ENCODE measurements at places on chromosomes 7 and 10. TPM values are rescaled to one million over a fixed set of nuclear protein-coding genes. Genes with fewer than 3 reads are reported as not detected.

LIPK gene
- not detected for polyA plus RNA-seq

DNA sequence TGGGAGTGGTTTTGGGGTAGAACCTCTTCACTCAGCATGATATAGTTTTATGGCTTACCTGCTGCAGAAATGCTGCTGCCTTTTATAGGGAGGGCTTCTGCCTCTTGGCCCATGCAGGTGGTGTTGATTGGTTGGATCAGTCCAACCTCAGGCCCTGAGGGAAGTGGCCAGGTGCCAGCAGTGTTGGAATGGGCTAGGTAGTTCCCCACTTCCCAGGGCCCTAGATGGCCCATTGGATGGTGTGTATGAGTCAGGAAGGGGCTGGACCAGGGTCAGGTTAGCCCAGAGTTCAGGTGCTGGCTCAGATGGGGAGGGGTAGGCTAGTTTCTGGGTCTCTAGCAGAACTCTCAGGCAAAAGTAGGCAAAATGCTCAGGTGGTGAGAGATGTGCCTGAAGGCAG is 455.5 kb downstream of the CCSER2 start:
- no peak for DNase-seq

- DNase-seq = no peak
These were observed 159.2 kb downstream of the NEURL1 start for GRCh38 chr10:103652599-103653281.

ANXA8L1 gene
- polyA plus RNA-seq = 0.07 TPM

DNA sequence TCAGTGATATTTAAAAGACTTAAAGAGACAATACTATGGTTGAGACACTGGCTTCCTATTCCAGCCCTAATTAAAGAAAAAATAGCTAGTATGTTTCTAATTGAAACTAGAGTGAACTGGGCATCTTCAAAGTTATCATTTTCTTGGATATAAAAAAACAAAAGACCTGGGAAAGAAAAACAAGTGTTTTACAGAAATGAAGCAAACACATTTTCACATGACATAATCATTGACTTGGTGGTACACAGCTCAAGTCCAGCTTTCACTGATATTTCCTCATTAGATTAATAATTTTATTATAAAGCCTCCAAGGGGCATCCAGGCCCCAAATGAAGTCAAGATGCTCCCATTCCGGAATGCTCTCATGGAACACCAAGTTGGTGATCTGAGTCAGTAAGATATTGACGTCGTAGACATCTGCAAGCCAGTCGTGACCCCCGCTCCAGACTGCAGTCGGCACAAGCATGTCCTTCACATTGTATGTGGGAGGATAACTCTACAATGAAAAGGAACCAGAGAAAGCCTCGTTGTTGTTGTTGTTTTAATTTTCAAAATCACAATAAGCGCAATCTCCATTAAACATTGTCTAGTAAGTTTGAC is 7.5 kb upstream of the CH25H start:
- DNase-seq = no peak

DNA sequence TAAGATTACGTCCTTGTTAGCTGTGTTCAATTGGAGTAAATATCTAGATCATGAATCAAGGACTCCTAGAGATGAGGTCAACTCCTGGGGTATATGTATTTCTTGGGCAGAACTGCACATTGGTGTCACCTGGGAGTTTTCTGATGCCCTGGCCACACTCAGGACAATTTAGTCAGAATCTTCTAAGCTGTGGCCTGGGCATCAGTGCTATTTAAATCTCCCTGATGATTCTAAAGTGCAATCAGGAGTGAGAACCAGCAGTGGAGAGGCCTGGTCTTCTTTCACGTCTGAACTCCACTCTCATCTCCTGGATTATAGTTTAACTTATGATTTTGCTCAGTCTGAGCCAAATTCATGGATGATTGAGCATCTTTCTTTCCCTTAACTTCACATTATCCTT is 218.0 kb downstream of the BMPER start:
- DNase-seq = no peak

DNA sequence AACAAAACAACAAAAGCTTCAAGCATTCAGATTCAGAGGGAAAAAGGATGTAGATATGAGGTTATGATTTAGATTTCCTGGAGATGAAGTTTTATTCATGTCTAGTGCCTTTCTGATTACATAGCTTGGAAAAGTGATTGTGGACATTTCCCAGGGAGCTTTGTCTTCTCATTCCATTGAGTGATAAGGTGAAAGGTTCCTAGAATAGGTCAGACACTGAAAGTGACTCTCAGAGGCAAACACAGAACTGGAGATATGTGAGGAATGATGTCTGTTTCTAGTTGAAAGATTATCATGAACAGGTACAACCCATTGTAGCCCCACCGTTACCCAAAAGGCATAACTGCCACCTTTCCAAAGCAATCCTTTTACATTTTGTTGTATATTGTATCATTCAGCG is 179.5 kb downstream of the CDCA7L start:
- no peak for DNase-seq

DNA sequence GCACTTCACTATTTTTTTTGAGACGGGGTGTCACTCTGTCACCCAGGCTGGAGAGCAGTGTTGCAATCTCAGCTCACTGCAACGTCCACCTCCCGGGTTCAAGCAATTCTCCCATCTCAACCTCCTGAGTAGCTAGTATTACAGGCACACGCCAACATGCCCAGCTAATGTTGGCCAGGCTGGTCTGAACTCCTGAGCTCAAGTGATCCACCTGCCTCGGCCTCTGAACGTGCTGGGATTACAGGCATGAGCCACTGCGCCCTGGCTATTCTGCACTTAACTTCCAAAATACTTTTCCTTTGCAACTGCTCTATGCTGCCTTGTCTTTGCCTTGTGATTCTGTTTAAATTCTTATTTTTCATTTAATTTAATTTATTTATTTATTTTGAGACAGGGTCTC is 67.0 kb upstream of the ZNF479 start:
- no peak for DNase-seq

- no peak for DNase-seq
These were observed 167.7 kb downstream of the MAGI2 start for GRCh38 chr7:79285756-79286155.

TMEM273 gene
- polyA plus RNA-seq = 3.3 TPM

DNA sequence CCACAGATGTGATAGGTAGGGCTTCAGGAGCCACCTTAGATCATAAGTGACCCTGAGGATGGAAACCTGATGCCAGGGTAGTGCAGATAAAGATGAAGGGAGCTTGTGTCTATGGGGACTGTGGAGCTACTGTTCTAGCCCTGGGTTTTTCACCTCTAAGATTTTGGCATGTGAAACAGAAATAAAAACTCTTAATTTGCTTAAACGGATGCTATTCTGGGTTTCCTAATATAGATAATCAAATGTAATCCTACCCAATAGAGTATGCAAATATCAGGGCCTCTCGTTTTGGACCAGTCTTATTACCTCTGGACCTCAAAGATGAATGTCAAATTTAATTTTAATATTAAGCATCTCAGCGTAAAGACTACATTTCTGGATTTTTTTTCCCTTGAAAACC is 49.3 kb downstream of the ABCB4 start:
- no peak for DNase-seq

DENND2A gene
- 37.1 TPM for polyA plus RNA-seq

PNLIPRP2 gene
- not detected for polyA plus RNA-seq

DNA sequence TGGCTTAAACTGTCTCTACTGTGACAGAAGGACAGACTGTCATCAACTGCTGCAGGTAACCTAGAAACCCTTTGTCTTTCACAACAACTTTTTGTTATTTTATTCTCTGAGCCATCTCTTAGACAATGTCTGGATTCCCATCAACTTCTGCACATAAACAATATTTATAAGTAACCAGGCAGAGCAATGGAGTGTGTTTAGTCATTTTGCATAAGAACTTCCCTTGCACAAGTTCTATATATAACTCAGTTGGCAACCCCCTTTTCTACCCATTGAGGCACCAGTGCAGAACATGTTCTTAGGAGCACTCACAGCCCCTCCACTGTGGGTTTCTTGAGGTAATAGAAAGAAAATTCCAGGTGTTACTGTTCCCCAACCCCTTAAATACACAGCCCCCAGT is 65.0 kb upstream of the IL6 start:
- no peak for DNase-seq

DYDC1 gene
- polyA plus RNA-seq = 0.49 TPM

COL17A1 gene
- 0.29 TPM for polyA plus RNA-seq

DNA sequence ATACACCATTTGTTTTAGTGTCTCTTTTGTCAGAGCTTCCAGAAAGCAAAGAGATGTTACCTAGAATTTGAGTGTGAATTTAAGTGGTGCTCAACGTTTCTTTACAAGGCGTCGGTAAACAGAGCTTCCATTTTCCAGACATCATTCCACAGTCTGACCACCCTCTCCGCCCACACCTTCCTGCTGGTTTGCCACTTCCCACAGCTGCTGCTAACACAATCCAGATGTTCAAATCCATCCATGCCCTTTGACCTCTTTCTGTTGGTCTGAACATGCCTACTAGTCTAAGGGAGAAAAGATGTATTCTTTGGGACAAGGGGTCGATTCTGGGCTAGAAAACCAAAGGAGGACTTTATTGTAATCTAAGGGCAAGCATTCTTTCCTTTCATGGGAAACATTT is 86.1 kb downstream of the FAM107B start:
- no peak for DNase-seq

- no peak for DNase-seq
These were observed 10.1 kb downstream of the FOXL3 start for GRCh38 chr7:300048-300447.

IL6 gene
- polyA plus RNA-seq = not detected

GRCh38 chr7:150738092-150738491 is 874 bp downstream of the GIMAP5 start:
- DNase-seq = no peak

DNA sequence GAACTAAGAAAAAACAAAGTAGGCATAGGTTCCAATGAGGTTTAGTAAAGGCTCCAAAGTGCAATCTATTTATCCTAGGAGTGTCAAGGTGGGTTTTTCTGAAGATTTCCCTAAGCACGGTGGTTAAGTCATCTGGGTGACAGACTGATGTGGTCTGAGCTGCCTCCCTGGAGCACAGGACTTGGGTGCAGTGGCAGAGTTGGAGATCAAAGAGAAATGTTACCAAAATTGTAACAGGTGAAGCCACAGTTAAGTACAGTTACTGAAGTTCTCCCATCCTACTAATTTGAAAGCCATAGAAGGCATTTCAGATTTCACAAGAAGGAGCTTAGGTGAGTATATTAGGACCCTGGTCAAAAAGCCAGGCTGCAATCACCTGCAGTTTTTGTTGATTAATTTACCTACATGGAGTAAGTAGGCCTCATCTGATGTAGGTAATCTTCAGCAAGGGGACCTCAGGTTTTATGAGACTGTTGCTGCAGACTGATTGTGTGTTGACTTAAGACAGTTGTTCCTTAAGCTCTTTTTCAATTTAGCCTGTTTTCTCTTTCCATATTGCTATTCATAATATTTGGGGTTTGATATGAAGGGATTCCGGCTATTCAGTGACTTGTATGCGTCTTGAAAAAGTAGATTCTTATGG is 3.0 kb downstream of the DLX6 start:
- DNase-seq = no peak

DNA sequence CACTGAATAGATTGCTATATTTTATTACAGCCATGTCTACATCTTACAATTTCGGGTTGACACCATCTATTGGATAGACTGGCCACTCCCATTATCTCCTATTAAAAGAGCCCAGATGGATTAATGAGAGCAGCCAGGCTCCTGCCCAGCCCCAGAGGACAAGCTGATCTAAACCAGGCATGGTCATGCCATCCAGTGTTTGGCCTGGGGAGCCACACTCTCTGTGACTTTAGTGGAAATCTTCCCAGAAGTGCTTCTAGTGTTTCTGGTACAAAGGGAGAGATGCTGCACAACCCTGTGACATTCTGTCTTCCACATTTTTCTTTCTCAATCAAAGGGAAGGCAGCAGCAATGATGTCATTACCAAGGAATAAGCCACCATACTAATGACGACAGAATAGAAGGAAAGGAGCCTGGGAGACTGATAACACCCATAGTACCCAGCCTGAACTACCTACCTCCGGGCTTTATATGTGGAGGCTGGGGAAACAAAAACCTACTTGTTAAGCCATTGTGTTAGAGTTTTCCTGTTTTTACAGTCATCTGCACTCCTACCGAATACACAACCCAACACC is 5.0 kb downstream of the NEBL start:
- DNase-seq = no peak

DNA sequence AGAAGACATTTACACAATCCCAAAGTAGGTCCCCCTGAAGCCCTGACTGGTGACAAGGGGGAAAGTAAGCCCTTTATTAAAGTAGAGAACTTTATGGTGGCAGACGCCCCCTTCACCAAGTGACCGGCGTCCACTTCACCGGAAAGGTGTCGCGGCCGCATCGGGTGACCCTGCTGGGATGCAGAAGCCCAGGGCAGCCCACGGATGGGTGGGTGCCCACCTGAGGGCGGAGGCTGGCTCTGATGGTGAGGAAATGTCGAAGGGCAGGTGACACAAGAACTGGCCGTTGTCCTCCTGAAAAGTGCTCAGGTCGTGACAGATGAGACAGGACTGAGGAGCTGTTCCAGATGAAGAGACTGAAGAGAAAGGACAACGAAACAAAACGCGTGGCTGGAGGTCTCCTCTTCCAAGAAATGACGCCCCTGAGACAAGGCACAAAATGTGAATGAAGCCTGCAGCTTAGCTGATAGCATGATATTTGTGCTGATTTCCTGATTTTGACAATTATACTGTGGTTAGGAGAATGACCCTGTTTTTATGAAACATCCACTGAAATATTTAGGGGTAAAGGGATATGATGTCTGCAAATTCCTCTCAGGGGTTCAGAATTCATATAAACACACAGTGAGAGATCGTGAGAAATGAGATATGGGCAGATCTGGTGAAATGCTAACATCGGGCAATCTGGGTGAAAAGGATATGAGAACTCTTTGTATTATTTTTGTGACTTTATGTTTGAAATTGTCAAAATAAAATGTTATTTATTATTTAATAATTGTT is 123.9 kb downstream of the PRKAG2 start:
- DNase-seq = no peak

GRCh38 chr10:101319241-101319915 is 34.6 kb upstream of the BTRC start:
- DNase-seq = no peak

DNA sequence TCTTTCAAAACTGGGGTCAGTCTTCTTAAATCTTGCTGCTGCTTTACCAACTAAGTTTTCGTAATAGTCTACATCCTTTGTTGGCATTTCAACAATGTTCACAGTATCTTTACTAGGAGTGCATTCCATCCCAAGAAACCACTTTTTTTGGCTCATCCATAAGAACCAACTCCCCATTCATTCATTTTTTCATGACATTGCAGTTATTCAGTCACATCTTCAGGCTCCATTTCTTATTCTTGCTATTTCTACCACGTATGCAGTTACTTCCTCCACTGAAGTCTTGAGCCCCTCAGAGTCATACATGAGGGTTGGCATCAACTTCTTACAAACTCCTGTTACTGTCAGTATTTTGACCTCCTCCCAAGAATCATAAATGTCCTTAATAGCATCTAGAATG is 392.3 kb downstream of the DGKB start:
- DNase-seq = no peak

- DNase-seq = no peak
These were observed 3.1 kb upstream of the ABCC2 start for GRCh38 chr10:99779335-99779734.

IGFBP1 gene
- 0.47 TPM for polyA plus RNA-seq

DNA sequence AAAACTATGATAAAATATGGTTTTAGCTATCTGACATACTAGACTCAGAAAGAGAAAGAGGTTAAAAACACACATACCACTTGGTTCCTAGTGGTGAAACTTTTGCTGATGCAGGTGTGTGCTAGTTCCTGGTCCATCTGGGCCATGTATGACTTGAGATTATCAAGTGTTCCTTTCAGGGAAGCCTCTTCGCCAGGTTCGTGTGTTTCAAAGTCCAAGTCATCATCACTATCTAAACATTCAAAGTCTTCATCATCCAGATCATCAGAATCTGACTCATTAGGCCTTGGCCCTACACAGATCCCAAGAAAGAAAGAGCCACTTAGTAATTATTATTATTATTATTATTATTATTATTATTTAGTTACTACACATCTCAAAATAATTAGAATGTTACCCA is 26.4 kb downstream of the NUDT13 start:
- DNase-seq = no peak
